Bladder microvascular endothelial cell (primary cell): ENCODE measurements at places on chromosomes 1 and 21. TPM values are rescaled to one million over a fixed set of nuclear protein-coding genes. Genes with fewer than 3 reads are reported as not detected.

NUP210L gene
- 0.06 and 0.16 TPM in 2 replicates for total RNA-seq

CYP2J2 gene
- total RNA-seq, result 0.16 and 0.19 TPM in 2 replicates

BNIPL gene
- under 0.01 and 0.57 TPM in 2 replicates for total RNA-seq

S100A1 gene
- under 0.01 TPM in 1 of 2 replicates, not detected in the other for total RNA-seq

PAPPA2 gene
- 0.16 and 0.31 TPM in 2 replicates for total RNA-seq

SOD1 gene
- total RNA-seq, result 190 and 204 TPM in 2 replicates

GBP7 gene
- not detected in 2 replicates for total RNA-seq

TFF3 gene
- total RNA-seq, result 4.5 and 107 TPM in 2 replicates

AGMAT gene
- total RNA-seq, result 0.16 and 0.50 TPM in 2 replicates

NBPF14 gene
- 0.81 and 10.9 TPM in 2 replicates for total RNA-seq

WDR77 gene
- total RNA-seq, result 24.9 and 49.3 TPM in 2 replicates

CAMK1G gene
- not detected in 2 replicates for total RNA-seq

SHISA4 gene
- total RNA-seq, result 9.5 and 9.6 TPM in 2 replicates

LRRC47 gene
- 22.7 and 28.8 TPM in 2 replicates for total RNA-seq

OR2T35 gene
- total RNA-seq, result not detected in 2 replicates

PI4KB gene
- 20.2 and 54.2 TPM in 2 replicates for total RNA-seq

CD53 gene
- not detected in 2 replicates for total RNA-seq

DIRAS3 gene
- total RNA-seq, result 0.32 and 3.2 TPM in 2 replicates

C4BPA gene
- not detected in 2 replicates for total RNA-seq

S100A7 gene
- total RNA-seq, result not detected in 2 replicates

CENPF gene
- total RNA-seq, result 29.5 and 31.9 TPM in 2 replicates

TNFRSF18 gene
- 1.0 TPM in 1 of 2 replicates, not detected in the other for total RNA-seq

MRPL24 gene
- 38.3 and 49.1 TPM in 2 replicates for total RNA-seq

ANKRD65 gene
- total RNA-seq, result 0.25 and 0.32 TPM in 2 replicates

HPCAL4 gene
- total RNA-seq, result not detected in 2 replicates

GJA9 gene
- total RNA-seq, result not detected in 2 replicates

UAP1 gene
- total RNA-seq, result 48.1 and 76.4 TPM in 2 replicates

PM20D1 gene
- 0.06 TPM in 1 of 2 replicates, not detected in the other for total RNA-seq

HPDL gene
- 1.4 and 1.5 TPM in 2 replicates for total RNA-seq

VSIG8 gene
- not detected in 2 replicates for total RNA-seq

TNFSF18 gene
- 46.1 and 96.4 TPM in 2 replicates for total RNA-seq

RRAGC gene
- total RNA-seq, result 16.2 and 25.9 TPM in 2 replicates

GUCA2A gene
- not detected in 2 replicates for total RNA-seq

SSBP3 gene
- total RNA-seq, result 7.2 and 7.4 TPM in 2 replicates

TAF13 gene
- 39.8 and 68.0 TPM in 2 replicates for total RNA-seq

HTR6 gene
- total RNA-seq, result not detected in 2 replicates

GRIK3 gene
- total RNA-seq, result not detected in 2 replicates

COA6 gene
- 10.4 and 20.7 TPM in 2 replicates for total RNA-seq

KCNT2 gene
- 0.13 TPM in 1 of 2 replicates, not detected in the other for total RNA-seq

RUNX3 gene
- total RNA-seq, result not detected in 2 replicates

RGS8 gene
- under 0.01 TPM in 1 of 2 replicates, not detected in the other for total RNA-seq

MCOLN2 gene
- total RNA-seq, result not detected in 2 replicates

CASQ2 gene
- total RNA-seq, result not detected in 2 replicates

RER1 gene
- 48.4 and 98.9 TPM in 2 replicates for total RNA-seq

ATPAF1 gene
- 14.9 and 24.8 TPM in 2 replicates for total RNA-seq

THEM5 gene
- not detected in 2 replicates for total RNA-seq

RYR2 gene
- under 0.01 and 0.06 TPM in 2 replicates for total RNA-seq

SPATA1 gene
- 0.81 and 0.82 TPM in 2 replicates for total RNA-seq

KRTAP19-6 gene
- not detected in 2 replicates for total RNA-seq

TMEM82 gene
- not detected in 2 replicates for total RNA-seq

TMEM200B gene
- 0.19 and 0.49 TPM in 2 replicates for total RNA-seq

C8A gene
- total RNA-seq, result not detected in 2 replicates

TFF2 gene
- not detected in 2 replicates for total RNA-seq

C1orf74 gene
- 1.9 and 2.4 TPM in 2 replicates for total RNA-seq

NBL1 gene
- 50.2 and 178 TPM in 2 replicates for total RNA-seq

GJA8 gene
- total RNA-seq, result not detected in 2 replicates

IGSF9 gene
- not detected in 2 replicates for total RNA-seq

KRTAP7-1 gene
- total RNA-seq, result not detected in 2 replicates

PCP4L1 gene
- total RNA-seq, result not detected in 2 replicates
